CD4-positive, alpha-beta T cell (primary cell): ENCODE measurements at places on chromosomes 6 and 20. TPM values are rescaled to one million over a fixed set of nuclear protein-coding genes. Genes with fewer than 3 reads are reported as not detected.

Gene PHACTR3
- total RNA-seq: not detected

Gene CCN5
- not detected for total RNA-seq

Gene PCSK2
- not detected for total RNA-seq

- peaks cover 75% of the 10 kb centered on the region for H3K27me3 ChIP-seq
- H3K36me3 ChIP-seq: no peaks in the 10 kb centered on the region
- peaks cover 56% of the 10 kb centered on the region for H3K4me1 ChIP-seq
These were observed 4.5 kb downstream of the PRDM13 start for GRCh38 chr6:99611148-99611547.

DNA sequence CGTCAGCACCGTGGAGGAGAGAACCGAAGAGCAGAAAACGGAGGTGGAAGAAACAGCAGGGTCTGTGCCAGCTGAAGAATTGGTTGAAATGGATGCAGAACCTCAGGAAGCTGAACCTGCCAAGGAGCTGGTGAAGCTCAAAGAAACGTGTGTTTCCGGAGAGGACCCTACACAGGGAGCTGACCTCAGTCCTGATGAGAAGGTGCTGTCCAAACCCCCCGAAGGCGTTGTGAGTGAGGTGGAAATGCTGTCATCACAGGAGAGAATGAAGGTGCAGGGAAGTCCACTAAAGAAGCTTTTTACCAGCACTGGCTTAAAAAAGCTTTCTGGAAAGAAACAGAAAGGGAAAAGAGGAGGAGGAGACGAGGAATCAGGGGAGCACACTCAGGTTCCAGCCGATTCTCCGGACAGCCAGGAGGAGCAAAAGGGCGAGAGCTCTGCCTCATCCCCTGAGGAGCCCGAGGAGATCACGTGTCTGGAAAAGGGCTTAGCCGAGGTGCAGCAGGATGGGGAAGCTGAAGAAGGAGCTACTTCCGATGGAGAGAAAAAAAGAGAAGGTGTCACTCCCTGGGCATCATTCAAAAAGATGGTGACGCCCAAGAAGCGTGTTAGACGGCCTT, 41.6 kb downstream of the ZBTB2 start:
- H3K27me3 ChIP-seq: no peaks in the 10 kb centered on the region
- no peak overlapping the region for H3K4me3 ChIP-seq
- no peaks in the 10 kb centered on the region for H3K36me3 ChIP-seq
- no peak overlapping the region for H3K27ac ChIP-seq

DNA sequence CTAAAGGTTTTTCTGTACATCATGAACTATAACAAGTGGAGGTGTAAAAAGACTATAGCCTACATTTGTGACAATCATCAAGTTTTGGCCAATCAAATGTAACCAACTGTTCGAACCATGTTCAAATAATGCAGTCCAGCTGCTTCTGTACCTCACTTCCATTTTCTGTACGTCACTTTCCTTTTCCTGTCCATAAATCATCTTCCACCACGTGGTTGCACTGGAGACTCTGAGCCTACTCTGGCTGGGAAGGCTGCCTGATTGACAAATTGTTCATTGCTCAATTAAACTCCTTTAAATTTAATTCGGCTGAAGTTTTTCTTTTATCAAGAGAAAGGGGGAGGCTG, 270.4 kb upstream of the JARID2 start:
- no peak overlapping the region for H3K27ac ChIP-seq
- no peaks in the 10 kb centered on the region for H3K36me3 ChIP-seq
- H3K4me1 ChIP-seq: no peaks in the 10 kb centered on the region
- no peaks in the 10 kb centered on the region for H3K27me3 ChIP-seq

Gene GRIK2
- total RNA-seq: not detected

DNA sequence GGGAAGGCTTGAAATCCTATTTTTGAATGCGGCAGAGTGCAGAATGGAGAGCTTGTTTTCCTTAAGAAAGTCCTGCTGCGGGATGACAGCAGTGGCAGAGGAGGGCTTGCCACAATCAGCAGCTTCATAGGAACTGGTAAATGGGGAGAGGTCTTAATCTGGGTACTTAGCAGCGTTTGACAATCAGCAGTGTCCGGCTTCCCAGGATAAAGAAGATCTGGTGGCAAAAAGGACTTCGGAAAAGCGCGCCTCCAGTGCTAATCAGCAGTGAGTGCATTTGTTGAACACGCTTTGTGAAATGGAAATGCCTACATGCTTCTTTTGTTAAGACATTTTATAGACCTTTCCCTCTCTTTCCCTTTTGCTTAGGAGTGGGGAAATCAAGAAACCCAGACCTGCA, 735.7 kb downstream of the QKI start:
- no peaks in the 10 kb centered on the region for H3K27me3 ChIP-seq
- DNase-seq: no peak
- H3K27ac ChIP-seq: no peak overlapping the region
- H3K36me3 ChIP-seq: no peaks in the 10 kb centered on the region
